Activated CD4-positive, alpha-beta T cell treated with anti-CD3 and anti-CD28 coated beads, Interleukin-10, Interleukin-2, amounts not matched to agents 100 ng/mL and 50 ng/mL, durations not matched to agents 16 hours and 8 hours (primary cell): ENCODE measurements at places on chromosomes 1 and 21.

GRCh38 chr1:924656-925560 lies 1.2 kb downstream of the SAMD11 start:
- DNase-seq: no peak

GRCh38 chr1:14334336-14335176 lies 263.9 kb upstream of the KAZN start:
- DNase-seq: no peak

GRCh38 chr21:38796424-38796823 lies 9.3 kb upstream of the ETS2 start:
- no peak for DNase-seq

DNA sequence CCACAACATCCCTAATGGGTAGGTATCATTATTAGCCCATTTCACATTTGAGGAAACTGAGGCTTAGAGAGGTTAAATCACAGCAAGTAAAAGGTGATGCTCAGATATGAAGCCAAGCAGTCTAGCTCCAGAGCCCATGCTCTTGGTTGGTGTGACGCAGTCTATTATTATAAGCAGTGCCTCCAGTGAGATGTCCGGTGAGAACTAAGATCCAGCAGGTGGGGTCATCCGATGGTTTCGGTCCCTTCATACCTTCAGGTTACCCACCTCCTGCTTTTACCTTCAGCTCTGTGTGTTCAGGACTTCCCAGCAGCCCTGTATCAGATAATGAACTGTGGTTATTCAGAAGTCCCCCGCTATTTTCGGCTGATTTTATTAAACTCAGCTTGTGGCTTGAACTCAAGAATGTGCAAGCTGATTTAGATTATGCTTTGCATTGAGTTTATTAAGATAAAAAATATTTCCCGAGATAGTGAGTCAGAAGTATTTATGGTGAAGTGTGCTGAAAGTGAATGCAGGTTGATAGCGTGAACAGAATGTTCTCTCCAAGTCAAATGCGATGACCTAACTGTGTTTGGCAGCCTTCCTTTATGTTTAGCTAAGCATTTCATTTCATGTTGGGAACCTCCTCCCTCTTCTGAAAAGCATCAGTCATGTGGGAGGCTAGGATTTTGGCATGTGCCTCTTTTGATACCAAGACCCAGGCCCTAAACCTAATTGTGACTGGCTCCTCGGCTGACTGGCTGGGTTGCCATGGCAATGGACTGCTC lies 160.9 kb upstream of the UBE2U start:
- DNase-seq: no peak

- peak; percentile 35 for DNase-seq
These were observed 103.3 kb downstream of the RABGAP1L start for GRCh38 chr1:174262349-174263241.

DNA sequence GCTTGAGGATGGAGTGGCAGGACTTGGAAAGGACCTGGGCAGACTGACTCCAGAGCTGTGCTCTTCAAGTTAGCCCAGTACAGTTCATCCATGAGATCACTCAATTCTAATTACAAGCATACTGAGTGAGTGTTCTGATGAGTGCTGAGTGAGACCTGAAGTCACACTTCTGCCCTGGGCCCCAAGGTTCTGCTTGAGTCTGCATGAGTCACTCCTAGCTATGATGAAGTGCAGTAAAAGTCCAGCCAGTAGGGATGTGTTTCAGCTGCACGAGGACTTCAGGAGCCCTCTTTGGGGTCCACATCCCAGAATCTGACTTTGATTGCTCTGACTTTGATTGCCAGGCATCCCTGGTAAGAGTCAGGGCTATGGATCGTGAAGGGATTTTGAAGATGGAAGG lies 35.8 kb downstream of the PLEKHA6 start:
- DNase-seq: peak; percentile 90

DNA sequence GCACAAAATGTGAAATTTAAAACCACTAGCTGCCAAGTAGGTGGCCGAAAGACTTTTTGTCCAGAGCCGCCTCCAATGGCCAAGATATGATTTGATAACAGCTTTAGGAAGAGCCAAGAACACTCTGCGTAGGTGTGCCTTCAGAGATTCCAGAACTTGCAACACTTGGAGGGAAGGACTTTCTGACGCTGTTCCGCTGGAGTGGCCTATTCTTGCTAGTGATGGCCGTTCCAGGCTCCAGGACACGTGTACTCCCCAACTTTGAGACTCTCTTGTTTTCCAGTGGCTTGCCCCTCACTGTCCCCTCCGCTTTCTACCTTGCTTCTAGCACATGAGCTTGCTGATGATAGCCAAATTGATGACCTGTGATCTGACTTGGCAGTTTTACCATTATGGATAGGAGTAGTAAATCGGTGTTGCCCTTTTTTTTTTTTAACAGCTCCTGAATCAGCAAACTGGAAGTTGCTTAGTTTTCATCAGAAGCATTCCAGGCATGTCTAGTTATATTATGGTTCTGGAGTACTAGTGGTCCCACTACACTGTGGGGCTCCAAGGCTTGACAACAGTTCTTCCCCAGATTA lies 1.0 kb downstream of the PRDX6 start:
- DNase-seq: no peak

DNA sequence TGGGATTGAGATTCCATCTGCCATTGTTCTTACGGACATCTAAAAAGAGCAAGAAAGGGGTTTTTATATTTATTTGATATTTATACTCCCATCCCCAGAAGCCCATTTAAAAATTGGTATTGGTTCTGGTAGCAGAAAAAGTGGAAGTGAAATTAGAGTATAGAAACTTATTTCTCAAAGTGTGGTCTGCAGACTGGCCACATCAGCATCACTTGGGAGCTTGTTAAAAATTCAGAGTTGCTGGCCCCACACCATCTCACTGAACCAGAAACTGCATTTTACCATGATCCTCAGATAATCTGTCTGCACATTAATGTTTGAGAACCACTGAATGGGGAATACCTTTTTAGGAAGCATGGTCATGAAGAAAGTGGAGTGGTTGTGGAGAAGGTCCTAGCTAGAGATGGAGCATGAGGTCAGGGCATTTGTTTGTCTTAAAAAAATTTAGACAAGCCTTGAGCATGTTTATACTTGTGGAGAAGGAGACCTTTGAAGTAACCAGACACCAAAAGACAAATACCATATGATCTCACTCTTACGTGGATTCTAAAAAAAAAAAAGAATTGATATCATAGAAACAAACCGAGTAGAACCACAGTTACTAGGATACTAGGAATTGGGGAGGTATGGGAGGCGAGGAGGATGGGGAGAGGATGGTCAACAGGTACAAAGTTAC lies 116.3 kb downstream of the ST6GALNAC3 start:
- no peak for DNase-seq

DNA sequence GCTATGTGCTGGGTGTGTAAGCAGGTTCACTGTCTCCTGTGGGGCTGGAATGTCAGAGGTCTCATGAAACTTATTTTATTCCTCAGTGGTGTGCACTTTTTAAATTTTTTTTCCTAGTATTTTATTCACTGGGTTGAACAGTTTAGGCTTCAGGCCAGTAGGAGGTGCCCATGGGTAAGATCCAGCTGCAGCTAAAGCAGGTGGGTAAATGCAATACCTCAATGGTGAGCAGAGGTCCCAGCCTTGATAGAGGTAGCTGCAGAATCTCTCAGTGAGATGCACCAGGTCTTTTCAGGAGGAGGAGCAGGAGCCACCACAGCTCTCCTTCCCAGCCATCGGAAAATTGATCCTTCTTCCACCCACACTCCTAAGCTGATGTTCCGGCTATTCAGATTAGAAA lies 12.6 kb upstream of the OR6N2 start:
- DNase-seq: peak; percentile 41

DNA sequence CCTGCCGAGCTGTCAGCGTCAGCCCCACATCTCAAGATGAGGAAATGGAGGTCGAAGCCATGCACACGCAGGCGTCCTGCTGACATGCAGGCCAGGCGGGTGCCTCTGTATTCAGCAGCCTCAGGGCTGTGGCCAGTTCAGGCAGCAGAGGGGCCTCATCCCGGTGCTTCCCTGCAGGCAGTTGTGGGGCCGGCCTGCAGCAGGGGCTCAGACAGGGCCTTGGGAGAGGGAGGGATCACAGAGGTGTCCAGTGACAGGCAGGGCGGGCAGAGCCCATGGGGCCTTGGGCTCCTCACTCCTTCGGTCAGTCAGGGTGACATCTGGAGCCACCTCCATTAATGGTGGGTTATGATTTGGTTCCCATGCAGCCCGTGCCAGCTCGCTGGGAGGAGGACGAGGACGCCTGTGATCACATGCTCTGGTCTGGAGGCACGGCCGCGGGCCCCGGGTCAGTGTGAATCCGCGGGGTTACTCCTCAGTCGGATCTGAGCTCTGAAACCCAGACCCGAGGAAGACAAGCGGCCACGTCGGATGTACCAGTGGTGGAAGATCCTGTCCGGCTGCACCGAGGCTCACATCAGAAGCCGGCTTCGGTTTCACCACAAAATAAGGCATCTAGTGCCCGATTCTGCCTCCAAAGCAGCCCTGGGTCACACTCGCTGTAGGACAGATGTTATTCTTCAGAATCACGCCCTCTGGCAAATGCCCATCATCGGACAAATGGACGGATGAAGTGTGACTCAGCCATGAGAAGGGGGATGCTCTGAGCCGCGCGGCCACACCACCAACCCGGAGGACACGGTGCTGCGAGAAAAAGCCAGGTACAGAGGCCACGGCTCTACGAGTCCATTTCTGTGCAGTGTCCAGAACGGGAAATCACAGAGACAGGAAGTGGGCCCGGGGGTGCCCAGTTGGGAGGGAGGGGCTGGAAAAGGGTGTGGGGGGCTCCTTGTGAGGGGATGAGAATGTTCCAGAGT lies 33.4 kb downstream of the KRTAP10-1 start:
- DNase-seq: no peak

DNA sequence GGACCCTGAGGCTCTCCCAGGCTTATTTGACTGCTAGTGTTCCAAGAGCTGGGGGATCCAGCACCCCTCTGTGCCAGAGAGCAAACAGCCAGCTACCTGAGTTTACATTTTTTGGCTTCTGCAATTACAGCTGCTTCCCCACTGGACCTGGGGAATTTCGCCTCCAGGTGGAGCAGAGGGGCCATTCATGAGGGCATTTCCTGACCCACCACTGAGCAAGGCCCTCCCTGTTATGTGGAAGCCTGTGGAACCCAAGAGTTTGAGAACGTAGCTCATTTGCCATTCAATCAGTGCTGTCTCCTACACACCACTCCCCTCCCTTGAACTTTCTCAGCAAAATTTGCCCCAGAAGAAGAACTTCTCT lies 42.7 kb upstream of the TMEM51 start:
- DNase-seq: no peak

DNA sequence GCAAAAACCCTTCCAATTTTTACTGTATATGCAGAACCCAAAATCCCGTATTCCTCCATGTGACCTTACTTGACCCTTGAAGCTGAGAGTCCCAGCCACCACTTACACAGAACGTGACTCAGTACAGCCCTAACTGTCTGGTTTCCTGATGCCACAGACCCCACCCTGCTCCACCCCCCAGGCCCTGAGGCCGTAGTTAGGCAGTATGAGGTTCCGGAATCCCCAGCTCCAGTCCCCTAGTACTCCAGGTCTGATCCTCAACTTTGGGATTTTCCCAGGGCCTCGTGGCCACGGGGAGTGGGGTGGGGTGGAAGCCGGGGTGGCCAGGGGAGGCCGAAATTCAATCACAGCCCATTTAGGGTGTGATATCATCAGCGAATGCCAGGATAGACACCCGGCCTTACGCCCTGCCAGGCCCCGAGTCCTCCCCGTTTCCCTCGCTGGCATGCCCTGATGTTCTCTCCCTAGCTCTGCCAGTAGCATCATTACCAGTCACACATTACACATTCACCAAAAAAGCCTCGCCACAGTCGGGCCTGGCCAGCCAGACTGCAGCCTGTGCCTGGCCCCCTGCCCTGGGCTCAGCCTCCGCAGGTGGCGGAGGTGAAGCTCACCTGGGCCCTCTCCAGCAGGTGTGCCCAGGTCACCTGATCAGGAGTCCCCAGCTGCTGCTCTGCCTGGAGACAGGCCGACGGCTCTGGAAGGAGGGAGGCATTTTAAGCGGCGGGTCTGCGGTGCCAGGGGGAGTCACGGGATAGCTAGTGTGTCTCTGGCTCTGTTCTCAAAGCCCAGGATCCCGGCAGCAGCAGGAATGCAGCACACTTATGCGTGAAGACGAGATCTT lies 70.8 kb downstream of the SCCPDH start:
- no peak for DNase-seq

- no peak for DNase-seq
These were observed 10.3 kb upstream of the PLD5 start for GRCh38 chr1:242534753-242535152.

DNA sequence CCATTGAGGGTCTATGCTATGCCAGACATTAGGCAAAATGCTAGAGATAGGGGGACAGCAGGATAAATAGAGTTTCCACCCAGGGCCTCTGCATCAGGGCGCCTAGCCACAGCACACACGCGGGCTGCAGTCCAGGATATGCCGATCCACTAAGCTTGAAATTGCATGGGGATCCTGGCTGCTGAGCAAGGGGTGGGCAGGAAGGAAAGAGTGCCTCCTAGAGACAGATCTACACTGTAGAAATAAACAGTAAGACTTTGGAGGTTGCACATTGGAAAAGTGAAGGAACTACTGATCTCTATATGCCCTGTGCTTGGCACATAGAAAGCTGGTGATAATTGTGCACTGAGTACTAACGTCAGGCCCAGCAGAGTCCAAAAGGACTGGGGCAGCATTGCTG lies 411.1 kb downstream of the PRDM2 start:
- no peak for DNase-seq

DNA sequence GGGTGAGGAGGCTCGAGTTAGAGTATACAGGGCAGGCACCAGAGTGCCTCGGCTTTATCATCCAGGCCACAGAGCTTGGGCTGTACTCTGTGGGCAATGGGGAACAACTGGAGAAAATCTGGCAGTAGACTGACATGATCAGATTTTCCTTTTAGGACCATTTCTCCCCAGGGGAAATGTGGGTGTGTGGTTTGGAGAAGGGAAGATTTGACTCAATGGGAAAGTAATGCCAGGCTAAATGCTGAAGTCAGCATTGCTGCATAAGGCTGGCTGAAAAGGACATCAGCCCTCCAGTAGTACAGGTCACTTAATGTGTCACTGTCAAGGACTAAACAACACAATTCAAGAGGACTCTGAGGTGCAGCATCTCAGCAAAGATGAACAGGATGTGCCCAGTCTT lies 5.0 kb downstream of the FYB2 start:
- DNase-seq: no peak

DNA sequence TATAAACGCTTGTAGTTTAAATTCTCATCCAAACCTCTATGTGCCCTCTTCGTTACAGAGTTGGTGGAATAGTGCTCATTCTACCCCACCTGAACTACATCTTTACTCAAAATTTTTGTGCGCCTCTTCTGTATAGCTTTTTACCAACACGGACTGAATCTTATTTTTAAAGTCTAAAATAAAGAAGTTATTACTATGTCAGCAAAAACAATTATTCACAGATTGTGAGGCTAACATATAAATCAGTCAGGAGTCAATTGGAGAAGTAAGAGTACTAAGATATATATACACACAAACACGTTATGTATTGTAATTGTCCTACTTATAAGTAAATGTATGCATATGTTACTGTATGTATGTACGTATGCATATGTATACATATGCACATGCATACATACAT lies 274.9 kb upstream of the ADGRL4 start:
- no peak for DNase-seq

DNA sequence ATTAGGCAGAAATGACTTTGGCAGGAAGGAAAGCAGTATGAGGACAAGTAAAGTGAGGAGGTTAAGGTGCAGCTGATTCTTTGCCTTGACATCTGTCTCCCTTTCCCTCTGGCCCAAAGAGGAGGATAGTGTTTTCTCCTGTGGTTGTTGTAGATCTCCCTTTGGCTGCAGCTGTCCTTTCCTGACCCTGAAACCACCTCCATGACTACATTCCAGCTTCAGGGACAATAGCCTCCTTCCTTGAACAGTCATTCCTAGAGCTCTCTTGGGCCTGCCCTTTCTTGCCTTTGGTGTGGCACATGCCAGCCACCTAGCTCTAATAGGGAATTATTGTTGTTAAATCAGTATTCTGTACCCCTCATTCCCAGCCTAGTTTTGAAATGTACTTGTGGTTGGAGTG lies 6.2 kb downstream of the ZMYM1 start:
- no peak for DNase-seq
